ENCODE measurements at places on chromosomes 11 and 22.

GRCh38 chr22:25139062-25139461 lies 60.6 kb upstream of the CRYBB3 start:
- no peak for DNase-seq

DNA sequence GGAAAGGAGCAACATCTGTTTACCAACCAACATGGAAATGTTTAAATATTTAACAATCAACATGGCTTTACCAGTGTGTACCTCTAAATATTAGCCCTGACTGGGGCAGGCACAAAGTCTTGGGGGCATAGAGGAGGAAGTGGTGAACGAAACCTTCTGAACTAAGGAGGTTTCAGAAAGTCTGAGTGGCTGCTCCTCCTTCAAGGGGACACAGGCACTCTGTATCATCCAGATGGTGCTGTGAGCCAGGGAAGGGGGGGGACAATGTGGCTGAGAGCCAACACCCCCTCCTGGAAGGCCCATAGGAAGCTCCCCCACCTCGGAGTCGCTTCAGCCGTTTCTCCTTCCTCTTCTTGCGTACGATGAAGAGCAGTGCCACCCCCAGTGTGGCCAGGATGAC lies 107.7 kb downstream of the CEP164 start:
- DNase-seq: no peak

DNA sequence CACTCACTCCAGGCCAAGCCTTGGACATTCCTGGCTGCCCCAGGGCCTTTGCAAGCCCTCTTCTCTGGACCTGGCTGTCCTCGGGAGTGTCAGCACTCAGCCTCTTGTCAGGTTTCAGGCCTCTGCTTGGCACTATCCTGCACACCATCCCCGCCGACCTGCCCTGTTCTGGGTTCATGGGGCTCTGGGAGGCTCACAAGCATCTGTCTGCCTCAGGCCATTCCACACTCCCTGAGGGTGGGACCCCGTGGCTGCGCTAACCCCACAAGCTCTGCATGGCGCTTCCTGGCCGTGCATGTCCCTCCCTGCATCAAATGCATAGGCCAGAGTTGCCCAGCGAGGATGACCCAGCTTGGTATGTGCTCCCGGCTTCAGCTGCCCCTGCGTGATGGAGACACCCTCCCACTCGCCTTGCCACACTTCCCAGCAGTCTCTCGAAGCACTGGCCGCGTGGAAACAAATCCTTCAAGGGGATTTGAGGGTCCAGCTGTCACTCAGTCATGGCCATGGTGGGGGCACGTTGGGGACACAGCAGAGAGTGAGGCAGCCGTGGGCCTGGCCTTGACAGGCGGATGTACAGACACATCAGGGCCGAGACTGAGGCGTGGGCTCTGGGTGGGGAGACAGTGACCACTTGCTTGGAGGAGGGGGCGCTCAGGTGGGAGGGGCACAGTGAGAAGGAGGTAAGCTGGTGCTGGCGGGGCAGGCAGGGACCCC lies 87.3 kb downstream of the KCNQ1 start:
- DNase-seq: no peak

GRCh38 chr11:119115484-119116234 lies 5.7 kb upstream of the HINFP start:
- DNase-seq: no peak

DNA sequence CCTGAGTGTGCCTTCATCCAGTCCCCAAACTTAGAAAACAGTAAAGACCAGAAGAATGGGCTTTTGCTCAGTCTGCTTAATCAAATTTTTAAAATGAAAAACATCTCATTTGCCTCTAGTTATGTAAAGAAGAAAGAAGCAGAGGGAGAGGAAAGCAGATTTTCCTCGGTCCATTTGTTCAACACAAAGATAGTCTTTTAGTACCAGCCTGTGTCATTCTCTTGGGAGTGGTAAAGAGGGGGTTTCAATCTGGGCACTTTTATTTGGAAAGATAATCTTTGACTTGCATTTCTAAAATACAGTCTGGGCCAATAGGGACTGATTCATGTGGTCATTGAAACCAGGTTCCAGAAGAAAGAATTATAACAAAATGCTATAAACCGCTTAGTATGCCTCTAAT lies 29.5 kb downstream of the KREMEN1 start:
- DNase-seq: no peak
